ENCODE measurements at places on chromosomes 2 and 18.

DNA sequence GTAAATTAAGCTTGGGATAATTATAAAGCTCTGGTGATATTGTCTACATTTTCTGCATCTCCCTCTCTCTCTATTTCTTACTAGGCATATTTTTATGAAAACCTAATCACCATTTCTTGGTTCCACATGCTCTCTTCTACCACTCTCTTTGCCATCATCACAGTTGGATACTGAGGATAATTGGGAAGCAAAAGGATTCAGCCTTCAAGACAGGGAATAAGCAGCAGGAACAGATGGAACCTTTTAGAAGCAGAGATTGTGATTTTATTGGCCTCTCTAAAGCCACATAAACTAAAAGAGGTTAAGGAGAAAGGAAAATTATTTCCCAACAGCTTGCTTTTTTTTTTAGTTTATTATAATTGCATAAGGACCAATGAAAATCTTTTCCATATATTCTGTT, 226.3 kb upstream of the SPHKAP start:
- H3K27me3 ChIP-seq = no peaks in the 10 kb centered on the region
- no peak overlapping the region for H3K27ac ChIP-seq
- H3K4me3 ChIP-seq = no peak overlapping the region

DNA sequence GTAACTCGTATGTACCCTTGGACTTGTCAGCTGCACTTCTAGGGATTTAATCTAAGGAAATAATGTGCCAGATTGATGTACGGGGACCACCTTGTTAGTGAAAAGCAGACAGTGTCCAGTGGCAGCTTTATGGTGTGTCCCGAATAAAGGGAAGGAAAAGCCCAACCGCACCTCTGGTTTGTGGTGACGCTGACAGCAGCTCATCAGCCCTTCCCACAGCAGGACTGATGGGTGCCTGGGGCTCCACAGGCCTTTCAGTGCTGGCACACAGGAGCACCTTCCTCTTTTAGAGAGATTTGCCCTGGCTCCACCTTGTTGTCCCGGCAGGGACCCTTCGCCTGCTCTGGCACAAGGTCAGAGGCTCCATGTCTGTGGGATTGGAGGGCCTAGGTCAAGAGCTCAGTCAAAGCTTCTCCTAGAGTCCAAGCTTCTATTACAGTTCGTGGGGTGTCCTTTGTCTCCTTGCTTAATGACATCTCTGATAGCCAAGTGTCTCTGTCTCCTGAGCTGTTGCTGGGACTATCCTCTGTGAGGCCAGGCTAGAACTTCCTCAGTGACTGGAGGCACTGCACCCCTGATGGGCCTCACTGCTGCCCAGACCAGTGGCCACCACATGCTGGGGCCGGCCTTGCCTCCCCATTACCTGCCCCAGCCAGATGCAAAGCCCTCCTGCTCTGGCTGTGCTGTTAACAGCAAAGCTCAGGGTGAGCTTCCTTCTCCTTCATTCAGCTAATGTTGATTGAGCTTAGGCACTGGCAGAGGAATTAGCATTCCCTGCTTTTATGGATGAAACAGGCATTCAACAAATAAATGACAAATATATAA, 33.0 kb upstream of the SCLY start:
- no peak for DNase-seq
- no peak overlapping the region for H3K4me3 ChIP-seq
- no peaks in the 10 kb centered on the region for H3K4me1 ChIP-seq
- H3K27ac ChIP-seq = no peak overlapping the region

- H3K27ac ChIP-seq = no peak overlapping the region
- no peaks in the 10 kb centered on the region for H3K36me3 ChIP-seq
- H3K4me1 ChIP-seq = no peaks in the 10 kb centered on the region
- H3K27me3 ChIP-seq = peaks cover 6% of the 10 kb centered on the region
- no peak overlapping the region for H3K4me3 ChIP-seq
Measured at GRCh38 chr18:64238076-64238475, 89.2 kb upstream of the LINC00305 start.

- H3K27me3 ChIP-seq = peaks cover 18% of the 10 kb centered on the region
- H3K27ac ChIP-seq = no peak overlapping the region
- no peak for DNase-seq
- no peak overlapping the region for H3K4me3 ChIP-seq
- H3K36me3 ChIP-seq = peaks cover 14% of the 10 kb centered on the region
- peaks cover 14% of the 10 kb centered on the region for H3K4me1 ChIP-seq
Measured at GRCh38 chr2:240799033-240799820, 20.8 kb downstream of the KIF1A start.

GRCh38 chr2:65754219-65754618, 321.8 kb upstream of the SPRED2 start:
- H3K4me3 ChIP-seq = no peak overlapping the region
- peaks cover 7% of the 10 kb centered on the region for H3K4me1 ChIP-seq
- no peak overlapping the region for H3K27ac ChIP-seq
- DNase-seq = no peak

GRCh38 chr2:61948661-61949457, 43.4 kb downstream of the COMMD1 start:
- no peaks in the 10 kb centered on the region for H3K27me3 ChIP-seq
- peak overlapping the region; percentile 54 for H3K4me3 ChIP-seq
- peak overlapping the region; percentile 92 for H3K27ac ChIP-seq
- no peak for DNase-seq
- peaks cover 7% of the 10 kb centered on the region for H3K36me3 ChIP-seq

DNA sequence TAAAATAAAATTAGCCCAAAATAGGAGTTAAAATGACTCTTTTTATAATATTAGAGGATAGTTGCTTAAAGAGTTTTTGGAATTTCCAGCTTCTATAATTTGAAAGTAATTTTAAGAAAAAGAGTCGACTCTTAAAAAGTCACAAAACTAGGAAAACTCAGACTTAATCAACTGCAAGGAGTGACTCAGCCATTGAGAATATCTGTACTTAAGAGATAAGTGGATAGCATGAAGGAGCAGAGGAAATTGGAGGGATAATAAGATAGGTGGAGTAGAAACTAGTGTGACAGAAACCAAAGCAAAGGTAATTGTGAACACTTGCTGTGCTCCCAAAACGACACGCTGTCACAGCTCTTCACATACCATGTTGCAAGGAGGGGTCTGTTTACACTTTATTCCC, 8.4 kb downstream of the RSAD2 start:
- H3K4me1 ChIP-seq = no peaks in the 10 kb centered on the region
- H3K27me3 ChIP-seq = peaks cover 19% of the 10 kb centered on the region
- H3K27ac ChIP-seq = no peak overlapping the region

Measured in chondrocyte (in vitro differentiated cells).